ENCODE measurements at places on chromosomes 12 and 14. TPM values are rescaled to one million over a fixed set of nuclear protein-coding genes. Genes with fewer than 3 reads are reported as not detected.

DNA sequence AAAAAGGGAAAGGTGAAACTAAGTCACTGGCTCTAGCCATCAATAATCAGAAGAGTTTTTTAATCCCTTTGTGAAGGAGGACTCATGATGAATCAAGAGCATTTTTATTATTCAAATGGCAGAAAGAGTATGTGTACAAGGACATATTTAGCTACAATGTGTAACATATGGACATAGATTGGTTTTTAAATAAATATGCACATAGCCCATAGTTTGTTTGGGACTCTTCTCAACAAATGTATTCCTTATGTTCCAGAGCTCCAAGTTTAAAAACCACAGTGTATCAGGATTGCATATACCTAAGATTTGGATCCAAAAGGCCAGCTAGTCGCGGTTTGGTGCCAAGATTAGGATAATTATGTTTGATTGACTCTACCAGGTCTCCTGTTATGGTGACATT lies 104.2 kb downstream of the C12orf50 start:
- no peak for DNase-seq
- H3K27ac ChIP-seq = no peak overlapping the region
- no peaks in the 10 kb centered on the region for H3K27me3 ChIP-seq
- H3K4me1 ChIP-seq = no peaks in the 10 kb centered on the region
- H3K4me3 ChIP-seq = no peak overlapping the region

DNA sequence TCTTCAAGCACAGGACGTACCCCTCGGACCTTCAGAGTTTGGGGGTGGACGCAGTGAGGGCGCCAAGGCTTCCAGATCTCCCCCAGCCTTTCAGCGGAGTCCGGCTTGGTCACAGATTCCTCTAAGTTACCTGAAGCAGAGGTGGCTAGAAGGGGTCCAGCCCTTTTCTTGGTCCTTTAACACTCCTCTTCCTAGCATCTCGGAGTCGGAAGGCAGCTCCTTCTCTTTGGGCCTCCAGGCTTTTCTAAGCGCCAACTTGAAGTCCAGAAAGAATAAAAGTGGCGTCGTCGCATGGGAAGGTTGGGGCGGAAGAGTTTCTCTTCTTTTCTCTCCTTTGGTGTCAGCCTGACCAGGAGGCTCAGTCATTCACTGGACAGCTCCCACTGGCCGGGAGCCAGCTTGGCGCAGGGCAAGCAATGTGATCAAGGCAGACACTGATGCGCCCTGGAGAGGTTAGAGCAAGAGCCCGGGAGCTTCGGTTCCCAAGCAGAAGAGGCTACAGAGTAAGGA lies 9.6 kb downstream of the OR6S1 start:
- peaks cover 58% of the 10 kb centered on the region for H3K4me1 ChIP-seq
- peak overlapping the region; percentile 30 for H3K27ac ChIP-seq
- H3K4me3 ChIP-seq = peak overlapping the region; percentile 82
- peaks cover 30% of the 10 kb centered on the region for H3K27me3 ChIP-seq
- DNase-seq = no peak
- peaks cover 5% of the 10 kb centered on the region for H3K36me3 ChIP-seq

GRCh38 chr14:53953002-53953827 lies 3.4 kb downstream of the BMP4 start:
- H3K27ac ChIP-seq = no peak overlapping the region
- DNase-seq = no peak
- H3K36me3 ChIP-seq = no peaks in the 10 kb centered on the region
- H3K4me3 ChIP-seq = peak overlapping the region; percentile 81
- peaks cover 34% of the 10 kb centered on the region for H3K4me1 ChIP-seq
- H3K27me3 ChIP-seq = peaks cover 85% of the 10 kb centered on the region

CCER1 gene
- total RNA-seq = not detected

- no peak for DNase-seq
- no peak overlapping the region for H3K4me3 ChIP-seq
- peaks cover 57% of the 10 kb centered on the region for H3K4me1 ChIP-seq
- no peaks in the 10 kb centered on the region for H3K27me3 ChIP-seq
- no peaks in the 10 kb centered on the region for H3K36me3 ChIP-seq
Measured at GRCh38 chr12:68899251-68899771, 33.7 kb downstream of the CPM start.

KTN1 gene
- total RNA-seq = 116 TPM

GRCh38 chr12:115090783-115091182 lies 406.8 kb upstream of the TBX3 start:
- H3K4me1 ChIP-seq = no peaks in the 10 kb centered on the region
- no peak overlapping the region for H3K4me3 ChIP-seq
- no peak for DNase-seq
- H3K27ac ChIP-seq = no peak overlapping the region

DNA sequence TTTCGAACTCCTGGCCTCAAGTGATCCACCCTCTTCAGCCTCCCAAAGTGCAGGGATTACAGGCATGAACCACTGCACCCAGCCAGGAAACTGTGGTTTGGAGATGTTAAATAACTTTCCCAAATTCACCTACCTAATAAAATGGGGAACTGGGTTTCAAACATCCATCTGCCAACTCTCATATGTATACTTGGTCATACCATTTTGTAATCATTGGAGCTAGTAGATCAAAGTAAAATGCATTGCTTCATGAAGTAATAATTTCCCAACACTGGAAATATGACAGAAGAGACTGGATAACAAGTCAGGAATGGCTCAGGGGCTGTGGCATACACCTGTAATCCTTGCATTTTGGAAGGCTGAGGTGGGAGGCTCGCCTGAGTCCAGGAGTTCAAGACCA lies 5.3 kb upstream of the HECTD1 start:
- no peaks in the 10 kb centered on the region for H3K27me3 ChIP-seq
- no peak overlapping the region for H3K4me3 ChIP-seq
- no peak overlapping the region for H3K27ac ChIP-seq
- peaks cover 4% of the 10 kb centered on the region for H3K36me3 ChIP-seq
- no peak for DNase-seq

DNA sequence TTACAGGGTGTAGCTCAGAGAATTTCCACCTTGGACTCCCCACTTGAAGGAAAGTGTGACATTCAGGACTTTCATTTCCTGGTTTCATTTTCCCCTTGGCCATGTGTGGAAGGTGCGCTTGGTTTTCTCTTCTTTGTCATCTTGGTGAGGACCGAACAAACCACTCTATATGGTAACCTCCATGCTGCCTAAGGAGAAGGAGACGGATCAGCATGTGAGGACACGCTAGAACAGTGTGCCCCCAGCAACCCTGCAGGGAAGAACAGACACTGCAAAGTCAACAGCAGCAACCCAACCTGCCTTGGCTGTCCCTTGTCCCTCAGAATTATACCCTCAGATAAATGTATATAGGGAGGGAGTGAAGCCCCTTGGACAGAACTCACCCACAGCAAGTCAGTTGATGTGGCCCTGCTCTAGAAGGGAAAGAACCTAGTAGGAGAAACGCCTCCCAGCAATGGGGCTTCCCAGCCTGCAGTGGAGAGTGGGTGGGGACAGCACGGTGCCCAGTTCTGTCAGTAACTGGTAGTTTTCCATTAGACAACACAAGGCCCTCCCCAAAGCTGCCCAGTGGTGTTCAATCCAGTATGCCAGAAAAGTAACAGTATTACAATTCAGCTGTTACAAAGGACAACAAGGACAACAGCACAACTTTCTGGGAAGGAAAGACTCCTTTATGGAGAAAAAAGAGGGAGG lies 18.9 kb upstream of the COCH start:
- H3K36me3 ChIP-seq = no peaks in the 10 kb centered on the region
- H3K4me1 ChIP-seq = peaks cover 20% of the 10 kb centered on the region
- no peak overlapping the region for H3K27ac ChIP-seq
- H3K4me3 ChIP-seq = no peak overlapping the region
- no peaks in the 10 kb centered on the region for H3K27me3 ChIP-seq
- no peak for DNase-seq

- H3K27ac ChIP-seq = no peak overlapping the region
- no peak for DNase-seq
- H3K27me3 ChIP-seq = no peaks in the 10 kb centered on the region
- peaks cover 9% of the 10 kb centered on the region for H3K4me1 ChIP-seq
- no peak overlapping the region for H3K4me3 ChIP-seq
Measured at GRCh38 chr14:68089146-68089731, 269.7 kb downstream of the RAD51B start.

GRCh38 chr12:76143343-76144244 lies 59.1 kb upstream of the NAP1L1 start:
- H3K4me3 ChIP-seq = no peak overlapping the region
- no peaks in the 10 kb centered on the region for H3K36me3 ChIP-seq
- no peak for DNase-seq
- H3K27me3 ChIP-seq = no peaks in the 10 kb centered on the region

- H3K4me1 ChIP-seq = no peaks in the 10 kb centered on the region
- H3K36me3 ChIP-seq = peaks cover 84% of the 10 kb centered on the region
- H3K27me3 ChIP-seq = no peaks in the 10 kb centered on the region
- no peak overlapping the region for H3K27ac ChIP-seq
- no peak for DNase-seq
Measured at GRCh38 chr12:106342397-106343213, 14.9 kb upstream of the POLR3B start.

GRCh38 chr14:55274751-55275150 lies 3.5 kb downstream of the FBXO34 start:
- H3K36me3 ChIP-seq = no peaks in the 10 kb centered on the region
- DNase-seq = no peak
- no peaks in the 10 kb centered on the region for H3K27me3 ChIP-seq
- H3K4me3 ChIP-seq = no peak overlapping the region
- H3K27ac ChIP-seq = no peak overlapping the region

TSHR gene
- total RNA-seq = 0.17 TPM

PRPF40B gene
- total RNA-seq = 16.4 TPM

VDR gene
- total RNA-seq = 0.86 TPM

- no peak overlapping the region for H3K4me3 ChIP-seq
- DNase-seq = no peak
- no peak overlapping the region for H3K27ac ChIP-seq
- no peaks in the 10 kb centered on the region for H3K27me3 ChIP-seq
Measured at GRCh38 chr12:12734054-12734453, 16.9 kb downstream of the CDKN1B start.

GRCh38 chr14:37167151-37168047 lies 5.0 kb downstream of the SLC25A21 start:
- no peaks in the 10 kb centered on the region for H3K36me3 ChIP-seq
- no peak for DNase-seq
- no peak overlapping the region for H3K4me3 ChIP-seq
- H3K27me3 ChIP-seq = peaks cover 3% of the 10 kb centered on the region
- no peak overlapping the region for H3K27ac ChIP-seq

SYCP3 gene
- 0.49 TPM for total RNA-seq

DNA sequence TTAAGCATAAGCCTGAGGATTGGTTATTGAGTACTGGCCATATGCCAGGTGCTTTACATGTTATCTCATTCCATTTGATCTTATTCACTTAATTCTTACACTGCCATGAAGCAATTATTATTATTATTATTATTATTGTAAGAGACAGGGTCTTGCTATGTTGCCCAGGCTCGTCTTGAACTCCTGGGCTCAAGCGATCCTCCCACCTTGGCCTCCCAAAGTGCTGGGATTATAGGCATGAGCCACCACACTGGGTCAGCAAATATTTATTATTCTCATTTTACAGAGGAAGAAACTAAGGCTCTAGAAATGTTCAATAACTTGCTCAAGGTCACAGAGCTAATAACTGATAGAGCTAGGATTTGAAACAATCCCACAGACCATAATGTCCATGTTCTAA lies 14.8 kb downstream of the LIMA1 start:
- no peak overlapping the region for H3K27ac ChIP-seq
- DNase-seq = no peak
- H3K36me3 ChIP-seq = no peaks in the 10 kb centered on the region
- peaks cover 2% of the 10 kb centered on the region for H3K27me3 ChIP-seq
- no peak overlapping the region for H3K4me3 ChIP-seq

- DNase-seq = no peak
- H3K4me3 ChIP-seq = no peak overlapping the region
- no peak overlapping the region for H3K27ac ChIP-seq
- H3K36me3 ChIP-seq = no peaks in the 10 kb centered on the region
- H3K27me3 ChIP-seq = no peaks in the 10 kb centered on the region
Measured at GRCh38 chr14:68380329-68380741, 412.5 kb downstream of the ZFP36L1 start.

INSM2 gene
- not detected for total RNA-seq

GRCh38 chr12:120834489-120835303 lies 69.5 kb downstream of the SPPL3 start:
- DNase-seq = no peak
- H3K27ac ChIP-seq = peak overlapping the region; percentile 82
- H3K4me1 ChIP-seq = peaks cover 59% of the 10 kb centered on the region
- no peaks in the 10 kb centered on the region for H3K27me3 ChIP-seq
- peaks cover 2% of the 10 kb centered on the region for H3K36me3 ChIP-seq

APOF gene
- total RNA-seq = not detected

HOXC5 gene
- not detected for total RNA-seq

DNA sequence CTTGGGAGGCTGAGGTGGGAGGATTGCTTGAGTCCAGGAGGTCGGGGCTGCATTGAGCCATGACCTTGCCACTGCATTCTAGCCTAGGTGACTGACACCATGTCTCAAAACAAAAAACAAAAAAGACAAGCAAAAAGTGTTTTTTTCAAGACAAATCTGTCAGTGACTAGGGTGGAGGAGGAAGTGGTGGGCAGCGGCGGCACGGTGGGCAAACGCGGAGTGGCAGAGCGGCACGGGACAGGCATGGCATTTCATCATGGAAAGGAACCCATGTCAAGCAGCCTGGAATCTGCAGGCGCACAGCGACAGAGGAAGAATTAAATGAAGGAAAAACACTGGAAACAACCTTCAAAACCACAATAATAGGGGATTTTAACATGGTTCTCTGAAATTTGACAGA lies 4.0 kb upstream of the BTBD6 start:
- peaks cover 23% of the 10 kb centered on the region for H3K4me1 ChIP-seq
- no peak overlapping the region for H3K27ac ChIP-seq
- H3K27me3 ChIP-seq = no peaks in the 10 kb centered on the region
- no peak for DNase-seq
- H3K36me3 ChIP-seq = peaks cover 9% of the 10 kb centered on the region

GOLT1B gene
- total RNA-seq = 23.6 TPM

DNA sequence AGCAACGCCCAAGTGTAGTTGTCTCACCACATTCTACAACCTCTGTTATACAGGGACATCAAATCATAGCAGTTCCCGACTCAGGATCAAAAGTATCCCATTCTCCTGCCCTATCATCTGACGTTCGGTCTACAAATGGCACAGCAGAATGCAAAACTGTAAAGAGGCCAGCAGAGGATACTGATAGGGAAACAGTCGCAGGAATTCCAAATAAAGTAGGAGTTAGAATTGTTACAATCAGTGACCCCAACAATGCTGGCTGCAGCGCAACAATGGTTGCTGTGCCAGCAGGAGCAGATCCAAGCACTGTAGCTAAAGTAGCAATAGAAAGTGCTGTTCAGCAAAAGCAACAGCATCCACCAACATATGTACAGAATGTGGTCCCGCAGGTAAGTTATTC lies 123.0 kb downstream of the ARID2 start:
- no peaks in the 10 kb centered on the region for H3K4me1 ChIP-seq
- H3K27ac ChIP-seq = no peak overlapping the region
- H3K36me3 ChIP-seq = peaks cover 57% of the 10 kb centered on the region
- DNase-seq = no peak
- no peaks in the 10 kb centered on the region for H3K27me3 ChIP-seq

All from activated B cell treated with CpG ODN at 0.5 μM for 24 hours (primary cell).